ENCODE measurements at places on chromosomes 5 and 9.

- no peak for DNase-seq
Observed at GRCh38 chr5:74575741-74576538, 64.6 kb downstream of the ENC1 start.

DNA sequence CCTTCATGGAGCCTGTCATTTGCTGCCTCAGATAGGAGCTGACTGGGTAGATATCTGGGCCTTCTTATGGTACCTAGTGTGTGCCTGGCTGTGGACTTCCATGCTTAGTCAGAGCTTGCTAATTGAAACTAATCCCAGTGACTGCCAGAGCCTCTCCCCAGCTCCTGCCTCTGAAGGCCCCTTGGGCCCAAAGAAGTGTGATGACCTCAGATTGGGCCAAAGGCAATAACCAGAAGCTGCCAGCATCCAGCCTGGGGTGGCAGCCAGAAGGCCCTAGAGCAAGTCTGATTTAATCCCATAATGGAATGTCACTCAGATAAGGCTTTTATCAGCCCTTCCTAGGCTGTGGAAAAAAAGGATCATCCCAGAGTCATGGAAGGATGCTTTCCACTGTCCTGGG, 17.1 kb upstream of the CDC23 start:
- no peak for DNase-seq

GRCh38 chr5:19837536-19838174, 150.3 kb downstream of the CDH18 start:
- DNase-seq, result no peak

- DNase-seq, result no peak
Observed at GRCh38 chr5:51811883-51812471, 428.7 kb downstream of the ISL1 start.

- DNase-seq, result no peak
Observed at GRCh38 chr5:38607930-38608564, 51.6 kb upstream of the LIFR start.

Data from naive thymus-derived CD8-positive, alpha-beta T cell (primary cell).